Activated CD4-positive, alpha-beta memory T cell treated with anti-CD3 and anti-CD28 coated beads for 36 hours (primary cell): ENCODE measurements at places on chromosomes 2 and 18. TPM values are rescaled to one million over a fixed set of nuclear protein-coding genes. Genes with fewer than 3 reads are reported as not detected.
A peak's percentile ranks its signal among the peaks of the same experiment; 100 is the strongest.

Gene HOXD4
- total RNA-seq: not detected

Gene WDPCP
- 5.0 TPM for total RNA-seq

Gene KLHL14
- not detected for total RNA-seq

Gene RBMS1
- total RNA-seq: 40.0 TPM

Gene CABYR
- 1.4 TPM for total RNA-seq

Gene TMEM247
- total RNA-seq: not detected

Gene REG3A
- total RNA-seq: not detected

Gene POTEF
- not detected for total RNA-seq

Gene FEV
- not detected for total RNA-seq

- no peak for DNase-seq
- no peaks in the 10 kb centered on the region for H3K36me3 ChIP-seq
- H3K27me3 ChIP-seq: peaks cover 12% of the 10 kb centered on the region
Measured at GRCh38 chr18:564708-565561, 15.2 kb upstream of the CETN1 start.

GRCh38 chr18:51235009-51235789 lies 37.7 kb upstream of the MEX3C start:
- H3K27ac ChIP-seq: peak overlapping the region; percentile 47
- H3K27me3 ChIP-seq: peaks cover 8% of the 10 kb centered on the region
- no peaks in the 10 kb centered on the region for H3K36me3 ChIP-seq
- peaks cover 22% of the 10 kb centered on the region for H3K4me1 ChIP-seq

DNA sequence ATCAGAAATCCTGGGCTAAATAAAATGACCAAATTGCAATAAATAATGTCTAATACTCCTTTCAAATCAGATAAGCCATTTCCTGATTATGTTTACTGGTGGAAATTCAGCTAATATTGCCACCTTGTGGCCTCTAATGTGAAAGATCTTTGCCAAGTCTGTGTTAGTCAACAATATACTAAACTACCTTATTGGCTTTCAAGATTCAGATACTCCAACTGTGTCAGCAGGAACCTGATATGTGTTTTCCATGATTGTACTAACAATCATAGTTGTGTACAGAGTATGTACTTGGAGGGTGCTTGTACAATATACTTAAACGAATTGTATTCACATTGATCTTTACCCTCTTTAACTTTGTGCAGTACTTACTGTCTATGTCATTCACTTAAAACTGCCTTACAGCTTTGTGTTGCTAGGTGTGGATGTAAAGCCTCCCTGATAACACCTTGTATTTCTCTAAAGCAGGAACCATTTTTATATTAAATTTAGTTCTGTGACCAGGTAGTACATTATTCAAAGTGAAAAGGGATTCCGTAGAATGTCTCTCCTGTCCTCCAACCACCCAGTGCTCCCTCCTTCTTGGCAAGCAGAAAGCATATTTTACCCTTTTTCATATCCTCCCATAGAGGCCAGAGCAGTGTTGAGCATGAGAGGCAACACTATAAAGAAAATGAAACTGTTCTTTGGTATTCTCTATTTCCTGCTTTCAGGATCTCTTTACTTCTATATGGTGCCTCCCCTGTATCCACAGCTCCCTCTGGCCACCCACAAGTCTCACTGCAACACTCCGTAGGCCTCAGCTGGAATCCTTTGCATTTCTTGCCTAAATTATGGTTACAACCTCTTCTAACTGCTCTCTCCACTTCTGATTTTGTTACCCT lies 75.2 kb upstream of the C2orf15 start:
- no peaks in the 10 kb centered on the region for H3K36me3 ChIP-seq
- no peak overlapping the region for H3K4me3 ChIP-seq
- no peaks in the 10 kb centered on the region for H3K27me3 ChIP-seq
- peak; percentile 46 for DNase-seq
- no peaks in the 10 kb centered on the region for H3K4me1 ChIP-seq
- H3K27ac ChIP-seq: no peak overlapping the region

DNA sequence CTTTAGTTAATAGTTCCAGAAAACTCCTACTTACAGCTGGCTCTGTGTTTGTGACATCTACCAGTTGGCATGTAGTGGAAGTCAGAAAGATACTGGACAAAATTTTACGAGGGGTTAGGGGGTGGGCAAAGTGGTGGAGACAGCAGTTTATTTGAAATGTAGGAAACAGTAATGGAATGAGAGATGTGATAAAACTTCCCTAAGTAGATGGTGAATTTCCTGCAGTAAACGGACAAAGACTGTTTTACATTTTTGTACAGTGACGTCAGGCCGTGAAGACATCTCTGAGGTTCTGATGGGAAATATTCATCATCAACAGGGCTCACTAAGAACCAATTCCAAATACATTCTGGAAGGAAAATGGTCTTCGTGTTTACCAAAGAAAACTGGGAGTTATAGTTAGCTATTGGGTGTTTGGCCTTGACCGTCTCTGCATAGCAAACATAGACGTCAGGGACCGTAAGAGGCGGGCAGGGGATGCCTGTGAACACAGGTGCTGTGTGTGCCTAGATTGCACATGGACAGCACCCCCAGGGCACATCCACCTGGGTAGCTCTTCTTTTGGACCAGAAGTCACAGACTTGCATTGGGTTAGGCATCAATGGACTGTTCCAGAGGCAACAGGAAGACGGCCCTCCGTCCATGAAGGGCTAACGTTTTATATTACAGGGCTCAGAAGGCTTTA lies 131.5 kb downstream of the ZNF516 start:
- peaks cover 11% of the 10 kb centered on the region for H3K27me3 ChIP-seq
- no peak for DNase-seq
- H3K27ac ChIP-seq: no peak overlapping the region
- H3K4me1 ChIP-seq: peaks cover 18% of the 10 kb centered on the region

DNA sequence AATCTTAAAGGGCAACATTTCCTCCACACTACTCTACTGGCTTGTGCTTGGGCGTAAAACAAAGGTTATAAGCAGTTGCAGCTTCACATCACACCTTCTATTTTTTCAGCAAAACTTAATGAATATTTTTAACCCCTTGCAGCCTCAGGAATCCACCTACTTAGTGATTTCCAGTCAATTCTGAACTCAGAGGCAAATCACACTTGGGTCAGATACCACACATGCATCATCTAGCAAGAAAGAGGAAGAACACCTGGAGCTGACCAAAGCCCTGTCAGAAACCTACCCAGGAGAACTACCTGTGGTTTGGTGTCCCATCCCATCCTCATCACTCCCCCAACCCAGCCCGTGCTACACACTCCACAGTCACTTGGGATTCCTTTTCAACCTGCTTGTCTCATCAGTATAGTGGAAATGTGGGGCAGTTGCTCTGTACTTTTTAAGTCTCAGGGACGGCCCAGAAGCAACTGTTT lies 25.5 kb downstream of the PIAS2 start:
- H3K36me3 ChIP-seq: peaks cover 38% of the 10 kb centered on the region
- peak overlapping the region; percentile 38 for H3K27ac ChIP-seq
- H3K27me3 ChIP-seq: no peaks in the 10 kb centered on the region
- H3K4me3 ChIP-seq: no peak overlapping the region
- peak; percentile 22 for DNase-seq

GRCh38 chr2:2739231-2739795 lies 408.2 kb upstream of the MYT1L start:
- no peaks in the 10 kb centered on the region for H3K27me3 ChIP-seq
- no peaks in the 10 kb centered on the region for H3K4me1 ChIP-seq
- no peak for DNase-seq
- no peak overlapping the region for H3K4me3 ChIP-seq
- H3K36me3 ChIP-seq: no peaks in the 10 kb centered on the region

- H3K4me3 ChIP-seq: no peak overlapping the region
- H3K27me3 ChIP-seq: peaks cover 2% of the 10 kb centered on the region
- no peaks in the 10 kb centered on the region for H3K36me3 ChIP-seq
- no peak overlapping the region for H3K27ac ChIP-seq
- H3K4me1 ChIP-seq: no peaks in the 10 kb centered on the region
- DNase-seq: no peak
Measured at GRCh38 chr18:32598144-32598543, 127.5 kb upstream of the GAREM1 start.

DNA sequence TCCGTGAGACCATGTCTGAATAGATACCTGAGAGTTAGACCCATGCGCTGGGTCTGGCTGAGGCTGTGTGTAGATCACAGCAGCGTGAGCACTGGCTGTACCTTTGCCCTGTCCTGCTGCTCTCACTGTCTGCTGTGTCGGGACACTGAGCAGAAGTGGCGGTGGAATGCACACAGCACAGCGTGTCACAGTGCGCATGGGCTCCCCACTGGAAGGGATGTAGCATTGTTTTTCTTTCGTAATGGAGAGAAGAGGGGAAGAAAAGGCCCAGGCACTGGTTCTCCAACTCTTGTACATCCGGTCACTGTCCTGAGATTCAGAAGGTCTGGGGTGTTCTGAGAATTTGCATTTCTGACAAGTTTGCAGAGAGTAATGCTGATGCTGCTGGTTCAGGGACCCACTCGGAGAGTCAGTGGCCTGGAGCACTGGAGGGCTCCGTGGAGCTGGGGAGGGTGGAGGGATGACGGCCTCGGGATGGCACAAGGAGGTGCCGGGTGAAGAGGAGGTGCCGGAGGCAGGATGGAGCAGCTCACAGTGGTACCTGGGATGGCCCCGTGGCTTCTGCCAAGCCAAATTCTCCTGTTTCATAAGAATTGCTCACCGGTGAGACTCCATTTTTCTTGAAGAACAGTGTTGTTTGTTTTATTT lies 252.8 kb downstream of the LDLRAD4 start:
- no peak overlapping the region for H3K4me3 ChIP-seq
- H3K27me3 ChIP-seq: no peaks in the 10 kb centered on the region
- DNase-seq: no peak
- peaks cover 40% of the 10 kb centered on the region for H3K36me3 ChIP-seq
- no peak overlapping the region for H3K27ac ChIP-seq

DNA sequence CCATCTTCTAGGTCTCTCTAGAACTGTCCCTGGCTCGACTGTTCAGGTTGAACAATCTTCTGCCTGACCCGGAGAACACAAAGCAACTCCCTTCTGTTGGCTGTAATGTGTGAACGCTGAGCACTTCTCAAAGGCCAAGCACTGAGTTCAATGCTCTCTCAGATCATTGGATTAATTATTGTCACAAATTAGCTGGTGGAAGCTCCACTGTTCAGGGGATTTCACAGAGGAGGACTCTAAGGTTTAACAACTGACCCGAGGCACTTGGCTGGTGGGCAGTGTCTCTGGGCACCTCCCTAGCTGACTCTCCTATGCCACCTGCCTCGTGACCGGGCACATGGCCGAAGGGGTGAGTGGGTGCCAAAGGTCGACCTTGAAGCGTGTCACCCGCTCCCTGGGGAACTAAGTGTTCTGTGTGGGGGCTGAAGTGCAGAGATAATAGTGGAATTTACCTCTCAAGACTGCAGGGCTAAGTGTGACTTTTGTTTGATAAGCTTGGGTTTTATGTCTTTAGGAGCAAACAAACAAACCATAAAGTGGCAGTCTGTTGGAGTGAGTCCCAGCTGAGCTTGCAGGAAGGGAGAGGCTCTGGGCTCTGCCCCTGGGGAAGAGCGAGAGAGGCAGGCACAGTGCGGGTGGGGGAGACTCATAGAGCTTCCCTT lies 64.8 kb downstream of the BCL2L11 start:
- H3K4me3 ChIP-seq: no peak overlapping the region
- H3K4me1 ChIP-seq: no peaks in the 10 kb centered on the region
- H3K36me3 ChIP-seq: no peaks in the 10 kb centered on the region
- H3K27ac ChIP-seq: no peak overlapping the region
- no peak for DNase-seq

GRCh38 chr2:185137700-185138099 lies 539.4 kb downstream of the ZNF804A start:
- H3K27ac ChIP-seq: no peak overlapping the region
- H3K36me3 ChIP-seq: no peaks in the 10 kb centered on the region
- no peak overlapping the region for H3K4me3 ChIP-seq
- H3K4me1 ChIP-seq: no peaks in the 10 kb centered on the region
- no peaks in the 10 kb centered on the region for H3K27me3 ChIP-seq
- no peak for DNase-seq

DNA sequence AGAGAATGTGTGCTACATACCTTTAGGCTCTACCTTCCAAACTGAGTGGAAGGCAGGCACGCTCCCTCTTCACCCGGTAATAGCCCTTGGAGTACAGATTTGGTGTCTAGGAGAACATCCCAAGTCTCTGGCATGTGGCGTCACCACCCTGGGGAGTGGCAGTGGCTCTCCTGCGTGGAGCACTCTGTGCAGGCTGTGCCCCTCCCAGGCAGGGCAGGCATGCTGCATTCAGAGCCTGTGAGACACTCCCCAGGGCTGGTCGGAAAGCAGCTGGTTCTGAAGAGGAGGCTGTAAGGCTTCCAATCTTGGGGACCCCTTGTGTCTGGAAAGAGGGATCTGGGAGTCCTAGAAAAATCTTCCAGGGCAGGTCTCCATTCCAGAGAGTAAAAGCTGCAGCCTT lies 193.3 kb downstream of the ANKRD30B start:
- no peak for DNase-seq
- no peaks in the 10 kb centered on the region for H3K36me3 ChIP-seq

DNA sequence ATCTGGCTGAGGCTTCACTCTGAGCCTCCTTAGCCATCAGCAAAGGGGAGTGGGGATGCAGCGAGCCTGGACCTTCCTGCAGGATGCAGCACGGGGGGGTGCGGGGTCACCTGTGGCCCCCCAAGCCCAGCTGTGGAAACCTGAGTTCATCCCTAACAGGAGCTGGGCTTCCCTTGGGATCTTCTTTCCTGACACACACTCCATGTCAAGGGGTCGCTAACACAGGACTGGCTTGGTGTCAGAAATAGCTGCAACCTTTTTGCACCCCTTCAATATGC lies 174.7 kb downstream of the RTP5 start:
- H3K27me3 ChIP-seq: peaks cover 21% of the 10 kb centered on the region
- H3K4me3 ChIP-seq: no peak overlapping the region
- H3K27ac ChIP-seq: no peak overlapping the region
- no peaks in the 10 kb centered on the region for H3K4me1 ChIP-seq

DNA sequence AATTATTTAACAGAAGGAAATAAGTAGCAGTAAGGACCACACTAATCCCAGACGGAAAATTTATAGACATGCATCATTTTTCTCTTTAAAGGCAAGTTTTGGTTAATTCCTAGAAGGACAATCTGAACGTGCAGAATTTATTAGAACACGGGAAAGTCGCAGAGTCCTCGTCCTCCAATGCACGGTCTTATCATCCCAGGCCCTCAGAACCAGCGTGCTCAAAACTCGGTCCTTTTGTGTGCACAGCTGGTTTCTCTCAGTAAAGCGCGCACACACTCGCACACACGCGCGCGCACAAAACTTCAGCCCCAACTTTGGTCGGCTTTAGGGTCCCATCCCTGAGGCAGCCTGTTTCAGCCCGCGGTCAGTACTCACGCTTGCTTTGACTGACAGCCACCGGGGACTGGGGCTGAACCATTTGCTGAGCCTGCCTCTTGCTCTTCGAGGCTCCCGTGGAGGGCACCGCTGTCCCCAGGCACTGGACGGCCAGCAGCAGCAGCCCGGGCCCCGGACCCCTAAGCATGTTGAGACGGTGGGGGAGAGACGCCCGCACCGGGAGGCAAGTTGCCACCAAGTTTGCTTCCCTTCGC lies 493 bp downstream of the FN1 start:
- DNase-seq: peak; percentile 9
- H3K36me3 ChIP-seq: no peaks in the 10 kb centered on the region
- H3K4me3 ChIP-seq: peak overlapping the region; percentile 55
